Esophagus squamous epithelium (tissue), 5 donors: ENCODE measurements at places on chromosomes 1 and 21.

DNA sequence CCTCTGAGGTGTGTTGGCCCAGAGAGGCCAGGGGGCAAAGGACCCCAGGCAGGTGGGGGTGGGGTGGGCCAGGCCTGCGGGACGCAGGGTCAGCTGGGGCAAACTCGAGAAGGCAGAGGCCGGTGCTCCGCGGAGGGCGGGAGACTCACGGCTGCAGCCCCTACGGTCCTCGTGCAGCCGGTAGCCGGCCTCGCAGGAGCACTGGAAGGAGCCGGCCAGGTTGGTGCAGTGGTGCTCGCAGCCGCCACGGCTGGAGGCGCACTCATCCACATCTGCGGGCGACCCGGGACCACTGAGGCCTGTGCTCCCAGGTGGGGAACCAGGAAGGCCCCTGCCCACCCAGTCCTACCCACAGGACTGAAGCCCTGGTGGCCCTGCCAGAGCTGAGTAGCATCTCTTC is 55.3 kb downstream of the ARHGEF16 start:
- DNase-seq = no peak

DNA sequence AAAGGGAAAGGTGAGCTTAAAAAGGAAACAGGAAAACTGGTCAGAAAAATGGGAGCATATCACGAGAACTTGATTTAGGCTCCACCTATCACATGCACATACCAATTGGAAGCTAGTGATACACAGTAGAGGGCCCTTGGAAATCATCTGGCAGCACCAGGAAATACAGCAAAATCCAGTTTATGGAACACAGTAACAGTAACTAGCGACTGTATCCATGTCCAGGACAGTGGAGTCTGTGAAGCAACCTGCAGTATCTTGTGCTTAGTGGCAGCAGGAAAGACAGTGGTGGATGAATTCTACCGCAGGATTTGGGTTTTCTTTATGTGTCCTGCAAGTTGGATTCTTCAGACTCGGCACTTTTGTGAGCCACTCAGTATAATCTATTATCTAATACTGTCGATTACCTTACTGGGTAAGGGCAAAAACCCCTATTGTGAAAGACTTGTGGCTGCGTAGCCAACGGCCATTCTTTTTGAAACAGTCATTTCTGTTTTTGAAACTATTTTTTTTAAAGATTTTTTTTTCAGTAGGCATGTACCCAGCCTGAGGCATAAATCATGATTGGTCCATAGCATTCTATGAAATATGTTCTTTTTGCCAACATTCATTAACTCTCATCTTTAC is 1.6 kb upstream of the KDM4A start:
- no peak for DNase-seq

- no peak for DNase-seq
Measured at GRCh38 chr1:244339776-244340175, 111.9 kb downstream of the ADSS2 start.

GRCh38 chr1:34970829-34971228 is 14.3 kb downstream of the TMEM35B start:
- no peak for DNase-seq

- DNase-seq = no peak
Measured at GRCh38 chr1:221161571-221162041, 282.4 kb downstream of the HLX start.

GRCh38 chr1:220877377-220878095 is 1.7 kb upstream of the HLX start:
- DNase-seq = no peak

DNA sequence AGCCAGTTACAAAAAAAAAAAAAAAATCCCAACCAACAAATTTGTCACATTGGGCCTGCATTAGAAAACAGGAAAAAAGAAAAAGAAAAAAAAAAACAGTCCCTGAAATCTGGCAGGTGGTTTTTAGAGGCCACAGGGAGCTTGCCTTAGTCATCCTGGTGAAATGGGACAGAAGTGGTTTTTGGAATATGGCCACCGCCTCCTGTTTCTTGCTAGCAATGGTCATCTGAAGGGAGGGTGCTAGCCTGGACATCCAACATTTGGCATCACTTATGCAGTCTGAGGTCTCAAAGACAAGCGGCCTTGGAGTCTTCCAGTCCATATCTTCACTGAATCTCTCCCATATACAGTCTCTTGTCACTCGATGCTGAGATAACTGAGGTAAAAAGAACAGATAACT is 20.1 kb upstream of the NKAIN1 start:
- no peak for DNase-seq

GRCh38 chr1:244021427-244021826 is 29.7 kb upstream of the ZBTB18 start:
- no peak for DNase-seq

DNA sequence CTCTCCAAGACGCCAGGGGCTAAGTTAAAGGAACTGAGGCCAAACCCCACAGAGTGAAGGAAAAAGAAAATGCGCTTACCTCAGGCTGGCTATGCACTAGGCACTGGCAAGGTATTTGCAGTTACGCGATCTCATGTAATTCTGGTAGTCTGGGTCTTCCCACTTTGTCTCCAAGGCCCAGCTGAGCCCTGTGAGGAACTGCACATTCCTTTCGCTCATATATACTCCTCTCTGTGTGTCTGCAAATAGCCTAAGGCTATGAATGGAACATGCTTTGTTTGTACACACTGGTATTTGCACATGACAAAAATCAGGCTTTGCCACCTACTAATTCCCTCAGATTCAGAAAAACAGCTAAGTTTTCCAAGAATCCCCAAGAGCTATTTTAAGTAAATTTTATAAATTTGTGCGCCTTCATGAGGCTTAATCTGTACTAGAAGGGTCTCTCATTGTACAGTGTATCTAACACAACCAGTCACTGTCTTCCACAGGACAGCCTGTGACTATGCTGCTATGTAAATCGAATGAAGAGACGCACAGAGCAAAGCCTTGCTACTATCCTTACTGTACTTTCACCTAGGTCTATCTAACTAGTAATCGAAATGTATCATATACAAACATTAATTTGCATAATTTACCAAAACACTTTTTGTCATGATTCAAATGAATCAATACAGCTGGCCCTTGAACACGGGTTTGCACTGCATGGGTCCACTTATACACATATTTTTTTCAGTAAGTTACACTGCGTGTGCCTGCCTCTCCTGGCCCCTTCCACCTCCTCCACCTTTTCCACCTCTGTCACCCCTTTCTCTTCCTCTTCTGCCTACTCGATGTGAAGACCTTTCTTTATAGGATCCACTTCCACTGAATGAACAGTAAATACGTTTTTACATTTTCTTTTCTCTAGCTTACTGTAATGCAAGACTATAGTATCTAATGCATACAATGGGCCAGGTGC is 87.0 kb downstream of the SIPA1L2 start:
- DNase-seq = no peak

GRCh38 chr1:201153474-201154388 is 543 bp downstream of the TMEM9 start:
- no peak for DNase-seq

DNA sequence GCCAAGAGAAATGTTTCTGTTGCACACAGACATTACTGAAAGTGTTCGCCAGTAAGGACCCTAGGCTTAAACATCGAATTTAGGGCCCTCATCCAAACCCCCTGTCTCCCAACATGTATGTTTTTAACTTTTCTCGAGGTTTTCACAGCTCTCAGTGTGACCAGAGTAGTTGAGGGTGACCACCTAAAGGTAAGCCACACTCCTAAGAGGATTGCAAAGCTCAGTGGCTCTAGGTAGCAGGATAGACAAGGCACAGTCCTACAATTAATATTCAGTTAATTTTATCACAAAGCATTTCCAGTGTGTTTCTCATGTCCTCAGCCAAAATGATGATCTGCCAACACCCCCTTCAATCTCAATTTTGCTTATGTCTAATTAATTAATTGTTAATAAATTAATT is 695 bp upstream of the ALG14 start:
- DNase-seq = no peak

DNA sequence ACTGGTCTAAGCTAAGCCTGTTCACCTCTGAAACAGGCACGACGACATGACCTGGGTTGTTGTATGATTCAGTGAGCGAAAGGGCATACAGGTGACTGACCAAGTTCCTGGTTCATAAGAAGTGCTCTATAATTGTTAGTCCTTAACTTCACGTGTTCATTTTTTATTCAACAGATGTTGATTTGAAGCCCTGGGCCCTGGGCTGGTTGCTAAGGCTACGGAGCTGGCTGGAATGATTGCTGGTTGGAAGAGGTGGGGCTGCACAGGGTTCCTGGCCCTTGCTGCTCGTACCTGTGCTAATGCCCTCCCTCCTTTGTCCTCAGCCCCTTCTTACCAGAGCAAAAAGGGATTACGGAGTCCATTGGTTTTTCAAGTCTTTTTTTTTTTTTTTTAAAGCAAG is 111.3 kb upstream of the CSF3R start:
- DNase-seq = no peak

DNA sequence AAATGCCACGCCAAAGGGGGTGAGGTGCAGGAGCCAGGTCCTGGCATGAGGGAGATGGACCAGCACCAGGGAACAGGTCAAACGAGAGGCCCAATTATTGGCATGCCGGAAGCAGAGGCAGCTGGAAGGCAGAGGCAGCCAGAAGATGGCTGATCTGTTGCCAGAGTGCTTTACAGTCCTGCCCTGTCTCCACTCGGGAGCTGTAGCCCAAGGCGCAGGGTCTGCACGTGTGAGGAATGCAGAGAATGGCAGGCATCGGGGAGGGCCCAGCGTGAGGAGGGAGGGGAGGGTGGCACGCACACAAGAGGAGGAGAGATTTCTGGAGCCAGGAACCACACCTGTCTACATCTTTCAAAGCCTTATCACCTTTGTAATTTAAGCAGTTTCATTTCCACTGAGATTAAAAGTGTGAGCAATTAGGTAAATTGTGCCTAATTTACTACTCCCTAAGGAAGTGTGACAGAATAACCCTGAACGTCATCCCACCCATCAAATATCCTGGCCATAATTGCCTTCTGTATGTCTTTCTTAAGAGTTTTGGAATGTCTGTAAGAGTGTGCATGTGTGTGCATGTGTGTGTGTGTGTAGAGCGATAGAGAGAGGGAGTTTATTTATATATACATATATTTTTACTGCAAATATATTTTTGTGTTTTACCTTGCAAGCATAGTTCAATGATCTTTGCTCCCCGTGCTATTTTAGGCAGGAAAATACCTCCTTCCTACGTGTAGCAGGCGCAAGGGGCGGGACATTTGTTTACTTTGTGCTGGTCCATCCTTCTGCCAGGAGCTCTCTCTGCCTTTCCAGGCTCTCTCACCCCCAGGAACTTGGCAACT is 125.5 kb upstream of the SERBP1 start:
- DNase-seq = no peak

- DNase-seq = no peak
Measured at GRCh38 chr1:11640101-11640500, 14.1 kb downstream of the FBXO2 start.

DNA sequence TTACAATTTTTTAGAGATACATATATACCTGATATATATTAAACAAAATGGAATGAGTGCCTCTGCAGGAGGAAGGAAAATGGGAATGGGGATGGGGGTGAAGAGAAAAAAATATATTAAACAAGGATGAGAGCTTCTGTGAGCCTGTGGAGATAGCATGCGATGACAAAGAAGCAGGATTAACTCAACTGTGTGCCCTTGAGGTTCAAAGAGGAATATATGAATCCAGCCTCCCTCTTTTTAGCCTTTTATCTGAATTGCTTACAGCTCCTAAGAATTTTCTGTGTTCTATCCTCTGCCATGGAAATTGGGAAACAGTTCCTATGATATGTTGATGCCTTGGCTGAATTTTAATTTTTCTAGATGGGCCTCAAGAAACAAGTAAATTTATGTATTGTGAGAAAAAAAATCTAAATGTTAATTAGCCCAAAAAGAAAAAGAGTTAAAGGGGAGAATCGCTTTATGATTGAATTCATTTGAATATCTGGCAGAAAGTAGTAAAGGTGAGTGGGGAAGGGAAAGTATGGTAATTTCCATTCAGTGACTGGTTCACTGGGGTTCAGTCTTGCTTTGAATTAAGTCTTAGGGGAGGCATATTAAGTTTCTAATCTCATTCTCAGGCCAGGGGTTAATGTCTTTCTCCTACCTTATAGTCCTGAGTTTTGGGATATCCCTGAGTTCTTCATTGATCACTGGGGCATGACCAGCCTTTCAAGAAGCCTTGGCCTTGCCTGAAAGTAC is 106.3 kb upstream of the HMCN1 start:
- DNase-seq = no peak

GRCh38 chr1:29811247-29811646 is 574.9 kb downstream of the PTPRU start:
- no peak for DNase-seq

- no peak for DNase-seq
Measured at GRCh38 chr1:10326251-10326650, 72.6 kb upstream of the PGD start.

DNA sequence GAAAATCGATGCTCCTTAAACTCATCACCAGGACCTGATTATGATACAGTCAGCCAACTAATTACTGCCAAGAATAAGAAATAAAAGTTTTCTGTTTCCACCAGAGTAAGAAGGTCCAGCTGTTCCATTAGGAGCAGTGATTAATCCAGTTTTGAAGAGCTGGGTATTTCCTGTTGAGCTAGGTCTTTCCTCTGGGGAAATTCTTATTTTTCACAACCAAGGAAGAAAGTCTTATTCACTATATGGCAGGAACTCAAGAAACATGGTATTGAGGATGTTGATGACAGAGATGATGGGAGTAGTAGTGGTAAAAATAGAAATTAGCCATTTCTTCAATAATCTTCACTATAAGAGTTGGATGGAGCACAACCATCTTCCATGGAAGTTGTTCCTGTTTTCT is 374.6 kb upstream of the RUNX1 start:
- no peak for DNase-seq

DNA sequence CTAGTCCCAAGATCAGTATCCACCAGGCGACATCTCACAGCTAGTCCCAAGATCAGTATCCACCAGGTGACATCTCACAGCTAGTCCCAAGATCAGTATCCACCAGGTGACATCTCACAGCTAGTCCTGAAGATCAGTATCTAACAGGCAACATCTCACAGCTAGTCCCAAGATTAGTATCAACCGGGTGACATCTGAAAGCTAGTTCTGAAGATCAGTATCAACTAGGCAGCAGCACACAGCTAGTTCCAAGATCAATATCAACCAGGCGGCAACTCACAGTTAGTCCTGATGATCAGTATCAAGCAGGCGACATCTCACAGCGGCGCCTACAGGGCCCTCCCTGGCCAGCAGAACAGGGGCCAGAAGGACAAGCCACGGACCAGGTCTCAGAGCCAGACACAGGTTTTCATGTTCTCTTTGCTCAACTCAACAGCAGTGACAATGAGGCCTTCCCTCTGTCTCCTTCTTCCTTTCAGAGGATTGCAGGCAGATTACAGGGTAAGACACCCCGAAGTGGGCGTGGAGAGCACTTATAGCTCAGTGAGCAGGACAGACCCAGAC is 32.5 kb downstream of the NPHP4 start:
- DNase-seq = no peak
